Common myeloid progenitor, CD34-positive (primary cell): ENCODE measurements at places on chromosomes 16 and 17.

DNA sequence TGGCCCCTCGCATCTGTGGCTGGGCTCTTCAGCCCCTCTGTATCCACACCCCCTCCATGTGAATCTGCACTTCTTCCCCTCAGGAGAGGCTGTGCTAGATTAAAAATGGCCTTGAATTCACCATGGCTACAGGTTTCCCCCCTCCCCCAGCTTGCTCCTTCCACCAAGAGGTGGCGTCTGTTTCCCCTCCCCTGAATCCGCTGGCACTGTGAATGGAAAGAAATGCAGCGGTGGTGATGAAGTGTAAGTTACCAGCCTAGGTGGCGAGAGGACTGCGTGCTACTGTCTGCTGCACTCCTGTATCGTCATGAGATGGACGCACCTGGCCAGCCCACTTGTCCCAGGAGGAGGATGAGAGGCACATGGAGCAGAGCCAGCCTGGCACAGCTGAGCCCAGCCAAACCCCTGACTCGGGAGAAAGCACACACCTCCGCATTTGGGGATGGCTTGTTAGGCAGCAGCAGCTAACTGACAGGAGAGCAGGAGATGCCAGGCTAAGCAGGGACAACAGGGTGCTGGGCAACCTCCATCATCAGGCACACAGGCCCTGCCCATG, 26.2 kb downstream of the TNFRSF13B start:
- no peak overlapping the region for H3K4me3 ChIP-seq
- no peaks in the 10 kb centered on the region for H3K4me1 ChIP-seq
- peak; percentile 33 for DNase-seq

DNA sequence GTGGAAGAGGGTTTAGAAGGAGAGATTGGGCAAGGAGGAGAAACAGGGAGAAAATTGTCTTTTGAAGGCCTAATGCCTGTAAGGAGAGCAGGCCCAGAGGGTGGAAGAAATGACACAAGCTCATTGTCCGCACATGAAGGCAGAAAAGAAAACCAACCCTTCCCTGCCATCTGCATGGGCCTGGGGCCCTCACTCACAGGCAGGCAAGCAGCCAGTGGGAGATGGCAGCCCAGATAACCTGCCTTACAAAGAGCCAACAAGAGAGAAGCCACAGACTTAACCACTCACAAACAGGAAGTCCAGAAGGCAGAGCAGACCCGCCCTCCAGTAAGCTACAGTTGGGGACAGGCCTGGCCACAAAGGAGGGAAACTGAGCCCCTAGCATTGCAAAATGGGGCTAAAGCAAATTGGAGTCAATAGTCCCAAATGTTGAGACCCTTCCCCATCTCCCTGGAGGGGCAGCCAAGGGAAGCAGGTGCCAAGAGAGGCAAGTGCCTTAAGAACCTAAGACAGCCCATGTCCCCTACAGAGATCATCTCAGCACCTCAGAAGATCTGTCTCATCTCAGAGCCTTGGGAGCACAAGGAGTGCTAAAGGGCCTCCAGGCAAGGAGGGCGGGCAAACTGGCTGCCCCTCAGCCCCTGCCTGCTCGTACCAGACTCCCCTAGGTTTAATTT, 7.3 kb upstream of the TSPOAP1 start:
- H3K27me3 ChIP-seq, result no peaks in the 10 kb centered on the region
- no peaks in the 10 kb centered on the region for H3K36me3 ChIP-seq
- DNase-seq, result peak; percentile 94

GRCh38 chr17:77304746-77305473, 164.1 kb downstream of the SEC14L1 start:
- no peak overlapping the region for H3K4me3 ChIP-seq
- no peak overlapping the region for H3K27ac ChIP-seq
- peak; percentile 49 for DNase-seq
- H3K4me1 ChIP-seq, result peaks cover 2% of the 10 kb centered on the region
- H3K36me3 ChIP-seq, result no peaks in the 10 kb centered on the region
- H3K27me3 ChIP-seq, result no peaks in the 10 kb centered on the region

- no peak overlapping the region for H3K4me3 ChIP-seq
- no peaks in the 10 kb centered on the region for H3K36me3 ChIP-seq
- H3K4me1 ChIP-seq, result no peaks in the 10 kb centered on the region
- no peak for DNase-seq
- no peaks in the 10 kb centered on the region for H3K27me3 ChIP-seq
- H3K27ac ChIP-seq, result no peak overlapping the region
These were observed 554.7 kb downstream of the RBFOX1 start for GRCh38 chr16:7887316-7887715.

DNA sequence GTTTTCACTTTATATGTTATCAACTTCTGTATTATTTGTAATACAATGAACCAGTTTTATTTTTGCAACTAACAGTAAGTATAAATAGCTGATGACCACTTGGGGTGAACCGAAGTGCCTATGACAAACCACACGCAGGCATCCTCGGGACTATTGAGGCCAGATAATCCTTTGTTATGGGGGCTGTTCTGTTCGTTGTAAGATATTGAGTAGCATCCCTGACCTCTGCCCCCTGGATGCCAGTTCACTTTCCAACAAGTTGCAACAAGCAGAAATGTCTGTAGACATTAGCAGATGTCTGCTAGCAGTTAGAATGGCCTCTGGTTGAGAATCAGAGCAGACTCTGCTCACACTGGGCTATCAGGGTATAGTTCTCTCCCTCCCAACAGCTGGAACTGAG, 277.0 kb downstream of the WWOX start:
- no peaks in the 10 kb centered on the region for H3K36me3 ChIP-seq
- H3K4me1 ChIP-seq, result no peaks in the 10 kb centered on the region
- no peak overlapping the region for H3K4me3 ChIP-seq

GRCh38 chr16:66363211-66363777, 3.2 kb upstream of the CDH5 start:
- DNase-seq, result no peak
- peaks cover 77% of the 10 kb centered on the region for H3K4me1 ChIP-seq
- no peaks in the 10 kb centered on the region for H3K27me3 ChIP-seq
- H3K4me3 ChIP-seq, result no peak overlapping the region
- no peak overlapping the region for H3K27ac ChIP-seq
